Activated gamma-delta T cell treated with Interleukin-2 at 50 U/mL for 16 hours (primary cell): ENCODE measurements at places on chromosomes 11 and 22.

DNA sequence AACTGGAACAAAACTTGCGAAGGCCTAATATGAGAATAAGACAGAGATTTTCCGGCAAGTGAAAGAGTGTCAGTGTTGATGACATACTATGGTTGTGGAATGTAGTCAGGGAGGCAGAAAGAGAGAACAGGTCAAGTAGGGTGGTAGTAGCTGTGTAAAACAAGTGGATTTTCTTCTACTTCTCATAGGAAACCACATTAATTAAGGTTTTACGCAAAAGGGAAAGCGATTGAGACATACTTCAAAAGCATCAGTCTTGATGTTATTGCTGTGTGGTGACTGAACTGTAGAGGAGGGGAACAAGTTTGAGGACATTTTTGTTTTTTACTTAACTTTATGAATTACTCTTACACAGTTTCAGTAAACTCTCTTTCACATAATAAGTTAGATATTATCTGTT, 186.0 kb upstream of the CNTN5 start:
- no peak for DNase-seq

DNA sequence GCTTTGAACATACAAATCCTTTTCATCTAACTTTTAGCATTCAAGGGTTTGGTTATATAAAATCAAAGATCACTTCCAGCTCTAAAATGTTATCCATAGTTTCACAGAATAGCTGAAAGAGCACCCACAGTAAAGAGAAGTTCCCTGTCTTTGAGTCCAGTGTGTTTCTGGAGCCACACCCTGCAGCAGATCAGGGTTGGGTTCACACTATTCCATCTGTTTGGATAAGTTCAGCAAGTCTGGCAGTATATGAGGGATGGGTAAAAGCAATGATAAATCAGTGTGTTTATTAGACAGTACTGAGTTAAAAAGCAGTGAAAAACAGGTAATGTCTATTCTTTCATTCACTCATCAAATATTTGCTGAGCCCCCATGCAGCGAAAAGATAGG, 135.8 kb upstream of the PITPNB start:
- no peak for DNase-seq

- no peak for DNase-seq
Observed at GRCh38 chr22:17874231-17874905, 100.1 kb upstream of the BID start.

DNA sequence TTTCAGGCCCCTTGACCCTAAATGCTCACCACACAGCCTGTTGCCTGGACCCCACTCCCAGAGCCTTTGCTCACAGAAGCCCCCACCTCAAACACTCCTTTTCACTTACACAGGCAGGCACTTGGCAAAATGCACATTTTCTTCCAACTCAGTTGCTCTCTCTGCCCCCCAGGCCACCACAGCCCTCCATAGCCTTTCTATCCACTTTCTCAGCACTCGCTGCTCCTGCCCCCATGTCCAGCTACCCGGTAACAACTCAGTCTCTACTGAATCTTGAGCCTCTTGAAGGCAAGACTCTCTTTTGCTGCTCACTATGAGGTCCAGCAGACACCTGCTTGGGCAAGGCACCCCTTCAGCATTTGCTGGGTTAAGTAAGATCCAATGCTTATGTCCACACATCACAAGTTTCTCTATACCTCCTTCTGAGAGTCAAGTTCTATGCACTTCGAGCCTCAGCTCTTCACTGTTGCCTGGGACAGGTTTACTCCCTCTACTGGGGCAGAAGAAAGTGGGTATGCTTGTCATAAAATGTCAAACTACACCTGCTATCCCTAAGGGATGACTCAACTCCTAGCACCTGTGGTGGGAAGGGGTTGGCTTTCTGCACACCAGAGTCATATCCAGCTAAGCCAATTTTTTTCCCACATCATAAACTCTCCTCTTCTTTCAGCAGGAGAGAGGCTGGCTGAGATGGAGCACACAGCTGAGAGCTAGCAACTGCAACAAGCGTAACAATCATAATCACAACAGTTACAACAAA, 36.9 kb downstream of the MORC2 start:
- no peak for DNase-seq

- peak; percentile 65 for DNase-seq
Observed at GRCh38 chr11:3049430-3050243, 7.6 kb downstream of the CARS1 start.
